ENCODE measurements at places on chromosomes 12 and 14. TPM values are rescaled to one million over a fixed set of nuclear protein-coding genes. Genes with fewer than 3 reads are reported as not detected.

The WSCD2 gene
- not detected for total RNA-seq

DNA sequence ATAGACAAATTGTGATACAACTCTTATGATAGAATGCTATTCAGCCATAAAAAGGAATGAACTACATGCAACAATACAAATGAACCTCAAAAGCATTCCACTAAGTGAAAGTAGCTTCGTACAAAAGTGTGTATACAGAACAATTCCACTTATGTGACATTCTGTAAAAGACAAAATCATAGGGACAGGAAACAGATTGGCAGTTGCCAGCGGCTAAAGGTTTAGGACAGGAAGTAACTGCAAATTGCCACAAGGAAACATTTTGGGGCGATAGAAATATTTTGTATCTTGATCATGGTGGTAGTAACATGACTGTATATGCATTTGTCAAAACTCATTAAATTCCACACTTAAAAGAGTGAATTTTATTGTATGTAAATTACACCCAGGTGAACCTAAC lies 113.4 kb downstream of the CAPZA3 start:
- DNase-seq, result no peak

DNA sequence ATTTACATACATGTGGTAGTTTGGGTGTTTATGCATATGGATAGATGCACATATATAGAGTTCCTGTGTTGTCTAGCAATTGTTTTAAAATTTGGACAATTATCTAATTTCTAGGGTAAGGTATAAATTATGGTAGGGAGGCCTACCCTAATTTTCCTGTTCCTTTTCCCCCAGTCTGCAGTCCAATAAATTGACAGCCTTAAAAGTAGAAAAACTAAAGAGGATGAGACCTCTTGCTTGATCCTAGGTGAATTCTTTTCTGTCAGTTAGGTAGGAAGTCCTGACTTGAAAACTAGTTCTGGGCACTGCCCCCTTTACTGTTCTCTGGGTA lies 2.1 kb upstream of the CDKN1B start:
- DNase-seq, result no peak

GRCh38 chr12:131586761-131587160 lies 124.1 kb upstream of the SFSWAP start:
- no peak for DNase-seq

GRCh38 chr12:43653289-43653915 lies 101.4 kb upstream of the ADAMTS20 start:
- DNase-seq, result no peak

DNA sequence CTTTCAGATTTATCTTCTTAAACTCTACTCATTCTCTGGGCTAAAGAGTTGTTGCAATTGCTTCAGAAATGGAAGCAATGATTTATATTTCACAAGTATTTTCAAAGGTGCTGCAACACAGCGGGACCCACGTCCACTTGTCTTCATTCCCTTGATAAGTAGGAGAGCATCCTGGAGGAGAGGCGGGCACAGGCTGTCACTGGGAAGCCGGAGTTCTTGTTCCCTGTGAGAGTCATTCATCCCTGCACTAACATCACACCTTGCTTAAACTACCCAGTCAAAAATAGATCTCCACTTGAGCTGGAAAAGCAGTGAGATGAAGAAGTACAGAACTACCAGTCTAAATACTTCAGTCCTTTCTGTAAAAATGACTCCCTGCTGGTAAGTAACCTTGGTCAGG lies 160.5 kb upstream of the RASSF8 start:
- no peak for DNase-seq

DNA sequence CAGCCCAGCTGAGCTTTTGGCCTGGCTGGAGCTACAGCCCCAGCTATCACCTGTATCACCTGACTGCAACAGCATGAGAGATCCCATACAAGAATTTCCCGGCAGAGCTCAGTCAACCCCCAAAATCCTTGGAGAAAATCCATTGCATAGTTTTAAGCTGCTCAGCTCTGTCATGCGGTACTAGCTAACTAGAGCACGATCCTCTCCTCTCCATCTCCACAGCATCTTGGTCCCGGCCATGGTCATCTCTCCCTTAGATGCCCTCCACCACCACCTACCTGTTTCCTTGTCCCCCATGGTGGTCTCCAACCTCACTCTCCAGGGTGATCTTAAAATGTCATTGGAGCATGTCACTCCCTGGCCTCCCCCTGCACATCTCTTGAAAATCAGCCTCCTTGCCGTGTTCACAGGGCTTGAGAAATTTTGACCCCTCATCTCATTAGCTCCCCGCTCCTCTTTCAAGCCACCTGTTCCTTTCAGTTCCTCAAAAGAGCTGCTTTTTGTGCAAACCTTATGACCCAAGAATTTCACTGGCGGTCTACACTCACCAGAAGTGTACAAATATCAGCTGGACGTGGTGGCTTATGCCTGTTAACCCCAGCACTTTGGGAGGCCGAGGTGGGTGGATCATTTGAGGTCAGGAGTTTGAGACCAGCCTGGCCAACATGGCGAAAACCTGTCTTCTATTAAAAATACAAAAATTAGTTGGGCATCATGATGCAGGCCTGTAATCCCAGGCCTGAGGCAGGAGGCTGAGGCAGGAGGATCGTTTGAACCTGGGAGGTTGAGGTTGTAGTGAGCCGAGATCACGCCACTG lies 8.1 kb upstream of the CLMN start:
- DNase-seq, result no peak

DNA sequence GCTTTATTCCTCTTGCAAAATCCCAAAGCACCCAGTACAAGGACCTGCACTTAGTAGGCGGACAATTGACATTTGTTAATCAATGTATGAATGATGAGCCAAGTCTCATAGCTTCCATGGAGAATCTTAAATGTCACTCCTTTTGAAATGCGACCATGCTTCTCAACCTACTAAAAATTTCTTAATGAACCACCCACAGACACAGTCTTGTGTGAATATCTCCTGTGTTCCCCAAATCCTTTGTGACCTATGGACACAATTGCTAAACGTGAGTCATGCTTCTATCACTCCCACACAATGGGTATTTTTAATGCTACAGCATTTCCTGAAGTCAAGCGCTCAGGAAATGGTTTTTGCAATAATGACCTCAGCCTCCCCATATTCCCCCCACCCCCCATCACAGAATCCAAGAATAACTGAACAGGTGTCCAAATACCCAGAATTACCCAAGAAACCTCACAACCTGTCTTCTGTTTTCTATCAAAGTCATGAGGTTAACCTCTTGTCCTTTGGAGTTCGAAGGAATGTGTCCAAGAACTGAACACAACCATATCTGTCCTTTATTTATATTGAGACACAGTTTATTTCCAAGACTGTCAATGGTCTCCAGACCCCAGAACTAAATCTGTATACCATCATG lies 163.6 kb upstream of the PLEKHG7 start:
- DNase-seq, result no peak

GRCh38 chr12:16949871-16950667 lies 344.1 kb upstream of the LMO3 start:
- no peak for DNase-seq

- no peak for DNase-seq
These were observed 47.3 kb upstream of the BCL2L14 start for GRCh38 chr12:12023456-12023855.

GRCh38 chr12:20602641-20603391 lies 92.3 kb upstream of the SLCO1C1 start:
- DNase-seq, result no peak
